ENCODE measurements at places on chromosomes 4 and X.

- DNase-seq: no peak
Measured at GRCh38 chr4:45663003-45663402, 460.9 kb downstream of the GABRG1 start.

- DNase-seq: no peak
Measured at GRCh38 chr4:168574581-168575295, 77.9 kb downstream of the PALLD start.

DNA sequence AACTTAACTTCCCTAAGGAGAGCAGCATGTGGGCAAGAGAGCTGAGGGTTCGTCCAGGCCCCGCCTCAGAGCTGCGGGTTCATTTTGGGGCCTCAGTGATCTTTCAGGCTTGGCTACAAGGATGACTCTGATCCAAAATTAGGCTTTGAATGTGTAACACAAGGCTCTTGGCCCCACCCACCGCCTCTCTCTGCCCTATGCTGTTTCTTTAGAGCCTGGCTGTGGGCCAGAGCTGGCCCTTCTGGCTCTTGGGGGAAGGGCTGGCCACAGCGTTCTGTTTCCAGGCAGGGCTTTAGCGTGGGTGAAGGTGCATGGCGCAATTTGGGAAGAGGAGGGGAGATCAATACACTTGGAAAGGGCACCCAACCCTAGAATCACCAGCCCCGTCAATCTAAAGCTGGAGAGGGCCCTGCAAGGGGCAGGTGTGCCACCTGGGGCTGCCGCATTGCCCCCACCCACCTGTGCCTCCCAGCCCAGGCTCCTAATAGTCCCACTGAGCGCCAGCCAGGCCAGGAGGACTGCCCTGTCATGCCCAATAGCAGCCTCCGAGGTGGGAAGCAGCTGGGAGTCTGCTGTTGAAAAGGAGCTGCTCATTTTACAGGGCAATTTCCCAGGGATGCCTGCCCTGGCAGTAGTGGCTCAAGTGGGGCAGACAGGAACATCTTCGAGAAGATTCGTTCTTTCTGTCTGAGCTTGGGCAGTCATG is 84.5 kb upstream of the MAML3 start:
- no peak for DNase-seq

DNA sequence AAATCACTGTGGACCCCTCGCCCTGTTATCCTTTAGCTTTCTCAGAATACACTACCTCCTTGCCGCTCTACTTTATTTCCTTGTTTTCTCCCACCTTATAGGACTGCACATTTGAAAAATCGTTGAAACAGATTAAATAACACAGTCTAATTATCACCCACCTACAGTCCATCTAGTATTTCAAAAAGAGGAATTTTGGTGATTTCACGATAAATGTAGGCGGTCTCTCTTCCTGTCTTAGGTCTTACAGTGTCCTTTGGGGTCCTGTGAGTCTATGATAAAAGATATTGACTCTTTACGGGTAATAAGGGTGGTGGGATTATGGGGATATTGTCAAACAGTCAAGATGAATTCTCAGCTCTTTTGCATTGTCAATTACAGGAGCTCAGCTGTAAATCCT is 2.4 kb upstream of the TBL1X start:
- DNase-seq: no peak

GRCh38 chr4:43716721-43717395 is 731.8 kb downstream of the KCTD8 start:
- no peak for DNase-seq

GRCh38 chr4:159158985-159159384 is 56.1 kb downstream of the RAPGEF2 start:
- DNase-seq: no peak

- DNase-seq: no peak
Measured at GRCh38 chr4:113311047-113311446, 261.6 kb downstream of the ANK2 start.

GRCh38 chrX:44570522-44570921 is 27.9 kb upstream of the FUNDC1 start:
- DNase-seq: no peak

- no peak for DNase-seq
Measured at GRCh38 chr4:107164962-107165475, 128.9 kb upstream of the DKK2 start.

Measured in stimulated activated CD8-positive, alpha-beta memory T cell treated with anti-CD3 and anti-CD28 coated beads, Interleukin-7, amount 100 ng/mL, for 48 hours (primary cell).